ENCODE measurements at places on chromosomes 12 and 14. TPM values are rescaled to one million over a fixed set of nuclear protein-coding genes. Genes with fewer than 3 reads are reported as not detected.

Gene RPS6KL1
- 0.34 TPM for polyA plus RNA-seq

Gene AMN
- polyA plus RNA-seq, result 0.52 TPM

Gene TAS2R50
- not detected for polyA plus RNA-seq

Gene ADAMTS20
- polyA plus RNA-seq, result not detected

Gene OR11H7
- polyA plus RNA-seq, result not detected

Gene SCARB1
- polyA plus RNA-seq, result 2.4 TPM

Gene TCL1B
- polyA plus RNA-seq, result not detected

- H3K36me3 ChIP-seq, result no peaks in the 10 kb centered on the region
- H3K4me1 ChIP-seq, result no peaks in the 10 kb centered on the region
- H3K27ac ChIP-seq, result no peak overlapping the region
- H3K27me3 ChIP-seq, result peaks cover 3% of the 10 kb centered on the region
These were observed 245.9 kb downstream of the NPAS3 start for GRCh38 chr14:33184587-33184986.

- no peak overlapping the region for H3K27ac ChIP-seq
- no peaks in the 10 kb centered on the region for H3K36me3 ChIP-seq
- no peaks in the 10 kb centered on the region for H3K4me1 ChIP-seq
These were observed 78.0 kb upstream of the TMTC2 start for GRCh38 chr12:82608706-82609105.

- no peak for DNase-seq
- H3K4me3 ChIP-seq, result peak overlapping the region; percentile 98
- peaks cover 39% of the 10 kb centered on the region for H3K4me1 ChIP-seq
- H3K27ac ChIP-seq, result peak overlapping the region; percentile 98
- no peaks in the 10 kb centered on the region for H3K36me3 ChIP-seq
These were observed 795 bp downstream of the LMBR1L start for GRCh38 chr12:49109641-49110463.

DNA sequence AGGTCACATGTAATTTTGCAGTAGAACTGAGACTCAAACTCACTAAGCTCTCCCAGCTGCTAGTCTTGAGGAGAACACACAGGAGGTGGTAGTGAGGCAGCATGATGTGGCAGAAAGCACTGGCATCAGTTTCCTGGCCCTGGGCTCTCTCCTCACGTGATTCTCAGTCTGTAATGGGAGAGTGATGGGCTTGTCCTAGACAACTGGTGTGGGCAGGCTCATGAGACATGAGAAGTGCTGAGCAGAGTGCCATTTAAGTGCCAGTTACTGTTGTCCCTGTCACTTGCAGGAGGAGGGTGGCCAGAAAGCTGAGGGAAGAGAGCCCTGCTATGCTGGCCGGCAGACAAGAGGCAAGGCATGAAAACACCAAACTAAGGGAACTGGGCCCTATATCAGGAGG, 48.5 kb upstream of the OVCH1 start:
- peaks cover 8% of the 10 kb centered on the region for H3K27me3 ChIP-seq
- no peak overlapping the region for H3K27ac ChIP-seq
- DNase-seq, result no peak
- H3K4me1 ChIP-seq, result no peaks in the 10 kb centered on the region
- no peaks in the 10 kb centered on the region for H3K36me3 ChIP-seq

GRCh38 chr12:69822201-69822860, 2.7 kb upstream of the MYRFL start:
- no peaks in the 10 kb centered on the region for H3K36me3 ChIP-seq
- H3K4me1 ChIP-seq, result no peaks in the 10 kb centered on the region
- H3K27me3 ChIP-seq, result peaks cover 2% of the 10 kb centered on the region
- DNase-seq, result no peak
- no peak overlapping the region for H3K4me3 ChIP-seq

DNA sequence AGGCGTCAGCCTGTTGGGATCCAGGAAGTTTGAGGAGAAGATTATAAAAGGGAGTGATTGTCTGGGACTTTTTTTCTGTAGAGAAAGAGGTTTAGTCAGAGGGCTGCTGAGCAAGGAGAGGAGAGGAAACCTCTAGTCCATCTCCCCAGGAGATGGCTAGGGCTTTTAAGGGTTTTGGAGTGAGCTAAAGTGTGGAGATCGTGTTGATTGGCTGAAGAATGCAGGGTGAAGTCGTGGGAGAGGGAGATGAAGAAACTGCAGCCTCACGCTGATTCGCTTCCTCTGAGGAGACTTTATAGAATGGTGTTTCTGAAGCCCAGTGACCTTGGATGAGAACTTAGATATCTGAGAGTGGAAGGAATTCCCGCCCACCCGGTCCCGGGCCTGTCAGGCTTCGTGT, 193.7 kb upstream of the PWP1 start:
- no peak overlapping the region for H3K27ac ChIP-seq
- peaks cover 2% of the 10 kb centered on the region for H3K27me3 ChIP-seq
- H3K4me1 ChIP-seq, result peaks cover 8% of the 10 kb centered on the region
- H3K4me3 ChIP-seq, result no peak overlapping the region

- peaks cover 5% of the 10 kb centered on the region for H3K36me3 ChIP-seq
- H3K4me1 ChIP-seq, result no peaks in the 10 kb centered on the region
- H3K4me3 ChIP-seq, result no peak overlapping the region
- no peak overlapping the region for H3K27ac ChIP-seq
- peaks cover 1% of the 10 kb centered on the region for H3K27me3 ChIP-seq
- no peak for DNase-seq
These were observed 85.8 kb downstream of the TNFAIP2 start for GRCh38 chr14:103209054-103209453.

DNA sequence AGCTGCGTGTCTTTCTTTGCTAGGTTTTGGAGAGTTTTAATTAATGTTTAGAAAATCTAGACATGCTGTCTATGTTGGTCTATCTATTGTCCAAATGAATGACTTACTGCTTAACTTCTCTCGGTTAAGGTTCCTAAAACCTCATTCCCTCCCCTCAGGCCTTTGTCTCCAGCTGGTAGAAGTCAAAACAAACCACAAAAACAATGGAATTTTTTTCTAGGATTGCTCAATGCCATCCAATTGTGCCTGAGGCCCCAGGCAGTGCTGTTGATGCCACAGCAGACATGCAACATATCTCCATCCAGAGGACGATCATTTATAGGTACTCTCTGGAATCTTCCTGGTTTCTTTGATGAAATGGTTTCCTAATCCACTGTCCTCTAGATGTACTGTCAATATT, 448.2 kb upstream of the TBX3 start:
- no peaks in the 10 kb centered on the region for H3K4me1 ChIP-seq
- H3K27ac ChIP-seq, result no peak overlapping the region
- DNase-seq, result no peak
- no peaks in the 10 kb centered on the region for H3K27me3 ChIP-seq

- no peak for DNase-seq
- peaks cover 41% of the 10 kb centered on the region for H3K4me1 ChIP-seq
- H3K36me3 ChIP-seq, result no peaks in the 10 kb centered on the region
- peaks cover 8% of the 10 kb centered on the region for H3K27me3 ChIP-seq
- peak overlapping the region; percentile 74 for H3K4me3 ChIP-seq
- peak overlapping the region; percentile 36 for H3K27ac ChIP-seq
These were observed 7.7 kb downstream of the RARG start for GRCh38 chr12:53224061-53224896.

DNA sequence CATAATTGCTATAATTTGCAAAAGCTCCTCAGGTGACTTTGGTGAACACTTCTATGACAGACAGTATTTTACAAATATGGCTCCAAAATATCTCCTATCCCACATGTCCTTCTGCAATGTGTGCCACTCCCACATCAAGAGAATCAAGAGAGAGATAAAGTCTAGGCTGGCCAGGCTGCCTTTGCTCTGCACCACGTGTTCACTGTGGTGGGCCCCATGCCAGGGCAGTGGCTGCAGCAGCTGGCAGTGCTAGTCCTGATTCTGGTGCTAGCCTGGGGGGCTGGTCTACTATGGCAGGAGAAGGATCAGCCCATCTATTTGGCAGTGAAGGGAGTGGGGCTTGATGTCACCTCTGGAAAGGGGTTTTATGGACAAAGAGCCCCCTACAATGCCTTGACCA, 86.3 kb downstream of the DRAM1 start:
- no peak overlapping the region for H3K4me3 ChIP-seq
- H3K36me3 ChIP-seq, result no peaks in the 10 kb centered on the region
- DNase-seq, result no peak
- peaks cover 9% of the 10 kb centered on the region for H3K4me1 ChIP-seq
- no peak overlapping the region for H3K27ac ChIP-seq

DNA sequence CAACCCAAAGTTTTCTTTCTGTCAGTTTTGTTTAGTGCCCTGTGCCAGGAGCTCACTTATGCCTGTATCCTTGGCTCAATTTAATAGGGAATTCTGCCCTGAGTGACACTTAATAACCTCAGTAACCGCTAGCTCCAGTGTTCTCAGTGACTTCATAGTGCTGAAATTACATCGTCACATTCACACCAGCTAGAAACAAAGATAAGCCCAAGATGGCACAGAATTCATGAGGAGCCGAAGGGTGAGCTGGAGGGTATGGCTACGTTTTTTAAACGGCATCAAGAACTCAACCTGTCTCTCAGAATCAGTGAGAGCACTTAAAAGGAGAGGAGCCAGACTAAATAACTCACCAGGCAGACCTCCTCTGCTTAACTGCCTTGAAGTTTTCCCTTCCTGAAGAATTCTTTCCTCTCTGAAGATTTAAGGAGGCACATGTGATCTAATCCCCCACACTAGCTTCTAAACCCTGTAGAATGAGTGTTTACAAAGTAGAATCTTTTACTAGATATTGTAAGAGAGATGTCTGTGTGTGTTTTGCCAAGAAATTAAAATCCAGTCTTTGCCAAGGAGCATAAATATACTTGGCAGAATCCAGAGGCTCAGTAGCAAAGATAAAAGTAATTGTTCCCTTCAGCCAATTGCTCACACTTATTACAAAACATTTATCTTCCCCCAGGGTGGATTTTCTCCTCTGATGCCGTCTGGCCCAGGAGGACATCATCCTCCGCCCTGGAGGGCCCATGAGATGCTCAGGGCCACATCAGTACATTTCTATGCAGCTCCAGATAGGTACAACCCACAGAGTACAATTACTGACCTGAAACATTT, 37.3 kb downstream of the PTGER2 start:
- peaks cover 4% of the 10 kb centered on the region for H3K36me3 ChIP-seq
- H3K27me3 ChIP-seq, result peaks cover 8% of the 10 kb centered on the region
- H3K4me1 ChIP-seq, result peaks cover 83% of the 10 kb centered on the region
- peak overlapping the region; percentile 93 for H3K27ac ChIP-seq
- peak; percentile 21 for DNase-seq

DNA sequence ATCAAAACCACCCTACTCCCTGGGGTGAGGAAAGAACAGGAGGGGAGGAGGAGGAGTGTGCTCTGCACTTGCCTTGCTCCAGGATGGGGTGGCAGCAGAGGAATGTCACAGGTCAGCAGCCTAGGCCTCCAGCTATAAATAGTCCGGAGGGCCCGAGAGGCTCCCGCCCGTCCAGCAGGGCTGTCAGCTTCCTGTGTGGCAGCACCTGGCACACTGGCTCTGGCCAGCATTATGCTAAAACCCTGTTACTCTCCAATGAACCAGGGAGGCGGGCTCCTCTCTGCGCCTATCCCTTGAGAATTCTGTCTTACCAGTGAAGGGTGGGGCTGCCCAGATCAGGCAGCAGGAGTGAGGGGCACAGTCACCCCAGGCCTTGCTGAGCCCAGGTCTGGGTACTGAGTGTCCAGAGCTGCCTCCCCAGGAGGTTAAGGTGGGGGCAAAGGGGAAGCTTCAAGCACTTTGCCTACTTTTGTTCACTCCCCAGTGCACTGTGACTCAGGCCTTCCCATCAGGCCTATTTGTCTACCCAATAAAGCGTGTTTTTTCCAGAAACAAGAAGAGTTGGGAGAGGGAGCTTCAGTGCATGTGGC, 1.2 kb upstream of the COX14 start:
- no peak overlapping the region for H3K27ac ChIP-seq
- H3K27me3 ChIP-seq, result peaks cover 3% of the 10 kb centered on the region
- H3K36me3 ChIP-seq, result no peaks in the 10 kb centered on the region
- no peak for DNase-seq

DNA sequence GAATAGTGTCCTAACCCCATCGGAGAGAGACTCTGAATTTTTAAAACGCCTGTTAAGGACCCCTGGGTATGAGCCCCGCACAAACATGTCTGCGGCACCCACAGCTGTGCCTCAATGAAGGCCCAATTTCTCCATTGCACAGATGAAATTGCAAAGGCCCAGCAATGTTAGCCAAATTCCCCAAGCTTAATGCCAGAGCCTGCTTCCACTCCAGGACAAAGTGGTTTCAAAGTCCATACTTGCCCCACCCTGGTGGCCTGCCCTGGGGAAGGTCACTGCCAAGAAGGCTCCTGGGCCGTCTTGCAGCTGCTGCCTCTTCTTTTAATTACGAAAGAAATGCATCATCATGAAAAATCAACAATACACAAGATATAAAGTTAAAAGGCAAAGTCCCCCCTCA, 1179.7 kb downstream of the VRK1 start:
- H3K4me3 ChIP-seq, result no peak overlapping the region
- peaks cover 11% of the 10 kb centered on the region for H3K4me1 ChIP-seq
- peaks cover 5% of the 10 kb centered on the region for H3K27me3 ChIP-seq
- H3K36me3 ChIP-seq, result no peaks in the 10 kb centered on the region
- H3K27ac ChIP-seq, result no peak overlapping the region

- DNase-seq, result no peak
- no peaks in the 10 kb centered on the region for H3K36me3 ChIP-seq
- H3K27me3 ChIP-seq, result peaks cover 2% of the 10 kb centered on the region
- no peak overlapping the region for H3K4me3 ChIP-seq
- no peaks in the 10 kb centered on the region for H3K4me1 ChIP-seq
- H3K27ac ChIP-seq, result no peak overlapping the region
These were observed 368.0 kb upstream of the PDE3A start for GRCh38 chr12:20000229-20000849.

DNA sequence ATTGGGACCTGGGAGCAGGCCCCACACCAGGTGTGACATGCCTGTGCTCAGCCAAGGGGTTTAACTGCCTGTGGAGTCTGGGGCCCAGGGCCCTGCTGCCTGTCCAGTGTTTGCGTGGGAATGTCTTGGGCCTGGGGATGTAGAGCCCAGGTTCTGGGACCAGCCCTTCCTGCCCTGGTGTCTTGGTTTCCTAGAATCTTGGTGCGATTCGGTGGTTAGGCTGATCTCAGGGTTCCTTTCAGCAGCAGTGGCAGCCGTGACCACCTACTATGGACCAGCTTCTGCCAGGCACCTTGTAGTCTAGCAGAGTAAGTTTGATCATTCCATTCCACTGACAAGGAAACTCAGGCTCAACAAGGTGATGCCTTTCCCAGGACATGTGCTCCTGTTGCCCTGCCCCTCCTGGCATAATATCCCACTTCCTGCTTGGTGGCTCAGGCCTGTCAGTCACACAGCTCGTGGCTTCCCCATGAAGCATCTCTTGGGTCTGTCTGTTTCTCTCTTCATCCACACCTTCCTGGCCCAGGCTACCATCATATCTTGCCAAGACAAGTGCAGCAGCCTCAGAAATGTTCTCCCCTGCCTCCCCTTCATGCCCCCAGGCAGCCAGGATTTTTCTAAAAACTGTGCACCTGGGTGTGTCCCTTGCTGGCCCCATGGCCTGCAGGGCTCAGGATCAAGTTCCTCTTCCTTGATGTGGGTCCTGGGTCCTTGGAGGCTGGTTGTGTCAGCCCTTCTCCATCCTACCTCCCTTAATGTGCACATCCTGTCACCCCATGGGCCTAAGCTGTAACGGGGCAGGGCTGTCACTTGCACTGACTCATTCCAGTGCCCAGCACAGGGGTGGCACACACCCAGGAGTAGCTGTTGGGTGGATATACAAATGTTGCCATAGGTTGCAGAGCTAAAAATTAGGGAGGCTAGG, 101.6 kb downstream of the SLC25A47 start:
- H3K27me3 ChIP-seq, result no peaks in the 10 kb centered on the region
- peaks cover under 1% of the 10 kb centered on the region for H3K36me3 ChIP-seq
- peak overlapping the region; percentile 75 for H3K27ac ChIP-seq
- DNase-seq, result no peak
- peaks cover 17% of the 10 kb centered on the region for H3K4me1 ChIP-seq
